ENCODE measurements at places on chromosomes 3 and 15.

GRCh38 chr3:142180761-142181362 is 31.5 kb upstream of the TFDP2 start:
- DNase-seq = peak; percentile 8

DNA sequence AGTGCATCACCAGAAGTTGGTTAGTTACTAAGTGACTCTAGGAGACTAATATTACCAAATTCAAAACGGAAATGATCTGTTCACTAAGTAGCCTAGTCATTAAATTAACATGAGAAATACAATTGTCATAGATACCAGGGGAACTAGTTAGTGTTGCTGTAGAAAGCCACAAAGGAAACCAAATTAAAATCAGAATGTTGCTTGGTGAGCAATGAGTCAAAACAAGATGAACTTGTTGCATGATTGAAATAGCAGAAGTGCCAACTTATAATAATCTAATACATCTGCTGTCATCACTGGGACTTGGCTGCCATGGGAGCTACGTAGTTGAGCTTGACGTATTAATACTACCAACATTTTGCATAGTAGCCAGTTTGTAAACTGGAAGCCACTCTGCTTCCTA is 458.1 kb downstream of the DIPK2A start:
- DNase-seq = no peak

DNA sequence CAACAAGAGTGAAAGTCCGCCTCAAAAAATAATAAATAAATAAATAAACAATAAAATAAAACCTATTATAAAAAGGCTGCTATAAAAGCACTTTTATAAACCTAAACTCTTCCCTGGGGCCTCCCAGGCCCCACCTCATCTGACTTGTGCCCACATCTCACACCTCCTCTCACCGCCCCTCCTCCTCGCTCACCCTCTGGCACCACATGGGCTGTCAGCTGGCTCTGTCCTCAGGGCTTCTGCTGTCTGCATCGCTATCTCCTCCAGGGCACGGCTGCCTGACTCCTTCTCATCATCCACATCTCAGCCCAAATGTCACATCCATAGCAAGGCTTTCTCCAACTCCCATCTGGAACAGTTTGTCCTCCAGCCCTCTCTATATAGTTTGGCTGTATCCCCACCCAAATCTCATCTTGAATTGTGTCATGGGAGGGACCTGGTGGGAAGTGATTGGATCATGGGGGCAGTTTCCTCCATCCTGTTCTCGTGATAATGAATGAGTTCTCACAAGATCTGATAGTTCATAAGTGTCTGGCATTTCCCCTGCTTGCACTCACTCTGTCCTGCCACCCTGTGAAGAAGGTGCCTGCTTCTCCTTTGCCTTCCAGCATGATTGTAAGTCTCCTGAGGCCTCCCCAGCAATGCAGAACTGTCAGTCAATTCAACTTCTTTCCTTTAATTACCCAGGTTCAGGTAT is 8.8 kb upstream of the SH3BP5 start:
- DNase-seq = no peak

- DNase-seq = no peak
Measured at GRCh38 chr3:132550579-132551305, 46.3 kb upstream of the ACKR4 start.

Data from effector memory CD4-positive, alpha-beta T cell (primary cell).